ENCODE measurements at places on chromosomes 3 and 15. TPM values are rescaled to one million over a fixed set of nuclear protein-coding genes. Genes with fewer than 3 reads are reported as not detected.

Gene STRC
- 2.9 TPM for total RNA-seq

Gene CHRM5
- not detected for total RNA-seq

- no peak for DNase-seq
Measured at GRCh38 chr3:196016485-196016884, 65.4 kb downstream of the TFRC start.

- DNase-seq = no peak
Measured at GRCh38 chr3:29525254-29525881, 244.5 kb downstream of the RBMS3 start.

GRCh38 chr3:73473181-73473897 is 151.4 kb downstream of the PDZRN3 start:
- no peak for DNase-seq

GRCh38 chr3:49076646-49077045 is 17.2 kb downstream of the QRICH1 start:
- DNase-seq = no peak

GRCh38 chr3:155352900-155353490 is 59.5 kb upstream of the STRIT1 start:
- DNase-seq = no peak

DNA sequence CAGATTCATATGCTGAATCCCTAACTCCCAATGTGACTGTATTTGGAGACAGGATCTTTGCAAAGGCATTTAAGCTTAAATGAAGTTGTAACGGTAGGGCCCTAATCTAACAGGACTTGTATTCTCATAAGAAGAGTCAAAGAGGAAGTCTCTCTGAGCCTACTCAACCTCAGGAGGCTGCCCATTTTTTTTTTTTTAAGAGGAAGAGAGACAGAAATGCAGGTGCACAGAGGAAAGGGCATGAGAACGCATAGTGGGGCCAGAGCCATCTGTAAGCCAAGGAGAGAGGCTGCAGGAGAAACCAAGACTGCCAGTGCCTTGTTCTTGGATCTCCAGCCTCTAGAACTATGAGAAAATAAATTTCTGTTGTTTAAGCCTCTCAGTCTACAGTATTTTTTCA is 28.4 kb downstream of the ZNF860 start:
- DNase-seq = no peak

DNA sequence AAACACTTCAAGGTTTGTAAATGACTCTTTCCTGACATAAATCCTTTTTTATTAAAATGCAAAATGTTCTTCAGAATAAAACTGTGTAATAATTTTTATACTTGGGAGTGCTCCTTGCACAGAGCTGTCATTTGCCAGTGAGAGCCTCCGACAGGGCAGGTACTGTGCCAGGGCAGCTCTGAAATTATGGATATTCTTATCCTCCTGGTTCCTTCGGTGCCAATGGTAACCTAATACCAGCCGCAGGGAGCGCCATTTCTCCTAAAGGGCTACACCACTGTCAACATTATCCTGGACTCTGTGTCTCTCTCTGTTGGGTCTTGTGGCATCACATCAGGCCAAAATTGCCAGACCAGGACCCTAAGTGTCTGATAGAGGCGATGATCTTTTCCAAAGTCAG is 33.0 kb downstream of the CHDH start:
- no peak for DNase-seq

Measured in mesothelial cell of epicardium (in vitro differentiated cells).